ENCODE measurements at places on chromosomes 1 and 21.

DNA sequence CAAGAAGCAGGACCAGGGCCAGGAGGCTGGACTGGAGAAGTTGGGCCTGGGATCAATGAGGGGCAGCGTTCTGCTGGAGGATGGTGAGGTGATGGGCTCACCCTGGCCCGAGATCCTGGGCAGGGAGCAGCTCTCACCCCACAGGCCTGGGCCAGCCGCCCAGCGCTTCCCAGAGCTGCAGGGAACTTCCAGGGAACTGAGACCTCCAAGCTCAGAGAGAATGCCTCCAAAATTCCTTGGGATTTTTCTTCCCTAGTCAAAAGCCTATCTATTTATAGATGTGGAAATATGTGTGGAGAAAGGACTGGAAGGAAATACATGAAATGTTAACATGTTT, 121.2 kb downstream of the SPSB1 start:
- no peak for DNase-seq

GRCh38 chr1:14822493-14822892, 224.0 kb downstream of the KAZN start:
- DNase-seq, result no peak

DNA sequence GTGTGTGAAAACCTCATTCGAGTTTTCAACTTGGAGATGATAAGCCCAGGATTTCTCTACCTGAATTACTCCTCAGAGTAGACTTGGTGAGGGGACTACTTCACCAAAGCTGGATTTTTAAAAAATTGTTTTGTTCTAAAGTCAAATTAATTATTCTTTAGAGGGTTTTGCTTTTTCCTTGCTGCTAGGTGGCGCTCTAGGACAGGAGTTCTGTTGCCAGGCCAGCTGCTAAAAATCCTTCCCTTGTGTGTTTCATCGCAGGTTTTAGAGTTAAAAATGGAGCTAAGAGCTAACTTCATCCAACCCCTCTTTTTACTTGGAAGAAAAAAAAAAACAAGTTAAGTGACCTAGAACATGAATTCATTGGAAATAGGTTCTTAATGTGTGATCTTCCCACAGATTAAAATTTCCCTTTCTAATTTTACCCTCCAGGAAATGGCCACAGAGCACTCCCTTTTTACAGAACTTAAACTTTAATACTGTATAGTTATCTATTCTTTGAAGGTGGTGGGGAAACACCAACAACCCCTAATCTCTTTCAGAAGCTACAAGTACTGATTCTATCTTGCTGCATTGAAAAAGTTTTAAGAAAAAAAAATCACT, 36.7 kb upstream of the FAM163A start:
- peak; percentile 19 for DNase-seq

DNA sequence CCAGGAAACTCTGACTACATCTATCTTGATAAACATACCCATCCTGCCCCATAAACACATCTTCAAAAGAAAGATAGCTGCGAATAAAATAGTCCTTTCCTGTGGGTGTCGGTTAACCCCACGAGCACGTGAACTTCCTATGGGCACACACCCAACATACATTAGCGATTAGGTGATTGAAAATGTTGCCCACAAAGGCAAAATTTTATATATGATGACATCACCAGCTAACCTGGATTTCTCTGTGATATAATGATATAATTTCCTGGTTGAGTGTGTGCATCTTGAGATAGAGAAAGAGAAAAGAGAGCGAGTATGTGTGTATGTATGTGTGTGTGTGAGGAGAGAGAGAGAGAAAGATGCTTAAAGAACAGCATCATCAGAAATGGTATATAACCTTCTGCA, 296.1 kb downstream of the PTPRC start:
- peak; percentile 30 for DNase-seq

GRCh38 chr1:163471779-163472650, 150.3 kb downstream of the NUF2 start:
- no peak for DNase-seq

GRCh38 chr1:208767816-208768215, 523.6 kb upstream of the PLXNA2 start:
- DNase-seq, result no peak

GRCh38 chr1:29821605-29822004, 585.3 kb downstream of the PTPRU start:
- DNase-seq, result no peak

- DNase-seq, result no peak
Measured at GRCh38 chr1:18411820-18412641, 68.7 kb upstream of the KLHDC7A start.

- DNase-seq, result no peak
Measured at GRCh38 chr1:68231627-68232288, 565 bp downstream of the WLS start.

DNA sequence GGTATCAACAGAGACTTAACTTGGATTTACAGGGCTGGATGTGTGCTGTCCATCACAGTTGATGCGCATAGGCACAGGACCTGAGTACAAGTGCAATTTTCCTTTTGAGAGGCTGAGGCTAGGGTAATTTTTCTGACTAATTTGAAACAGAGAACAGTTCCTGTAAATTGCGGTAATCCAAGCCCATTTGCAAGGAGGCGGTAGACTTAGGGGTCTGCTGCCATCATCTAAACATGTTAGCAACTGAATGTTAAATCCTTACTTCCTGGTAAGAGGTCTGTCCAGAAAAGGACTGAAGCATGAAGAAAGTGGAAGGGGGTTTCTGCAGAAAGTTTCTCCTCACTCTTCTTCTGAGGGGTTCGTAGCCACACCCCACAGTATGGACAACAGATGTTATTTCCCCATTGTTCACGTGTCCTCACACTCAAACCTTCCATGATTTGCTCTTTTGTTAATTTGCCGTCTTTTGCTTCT, 23.7 kb upstream of the C1orf198 start:
- DNase-seq, result no peak

DNA sequence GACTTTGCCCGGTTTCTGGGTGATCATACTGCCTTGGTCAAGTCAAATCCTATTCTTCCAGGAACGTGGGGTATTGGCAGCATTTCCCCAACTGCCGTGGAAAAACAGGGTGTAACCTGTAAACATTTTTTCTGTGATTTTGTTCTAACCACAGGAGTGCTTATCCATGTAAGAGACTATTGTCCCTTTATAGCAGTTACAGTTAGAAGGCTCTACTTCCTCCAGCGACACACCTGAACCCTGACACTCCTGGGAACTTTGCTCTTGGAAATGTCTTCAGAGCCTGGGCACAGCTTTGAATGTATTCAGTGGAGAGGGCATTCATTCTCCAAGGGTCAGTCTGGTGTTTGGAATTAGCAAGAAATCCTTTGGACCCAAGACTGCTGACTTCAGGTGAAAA, 26.4 kb upstream of the ARHGEF10L start:
- DNase-seq, result no peak

- no peak for DNase-seq
Measured at GRCh38 chr1:217881131-217881543, 250.0 kb downstream of the SPATA17 start.

DNA sequence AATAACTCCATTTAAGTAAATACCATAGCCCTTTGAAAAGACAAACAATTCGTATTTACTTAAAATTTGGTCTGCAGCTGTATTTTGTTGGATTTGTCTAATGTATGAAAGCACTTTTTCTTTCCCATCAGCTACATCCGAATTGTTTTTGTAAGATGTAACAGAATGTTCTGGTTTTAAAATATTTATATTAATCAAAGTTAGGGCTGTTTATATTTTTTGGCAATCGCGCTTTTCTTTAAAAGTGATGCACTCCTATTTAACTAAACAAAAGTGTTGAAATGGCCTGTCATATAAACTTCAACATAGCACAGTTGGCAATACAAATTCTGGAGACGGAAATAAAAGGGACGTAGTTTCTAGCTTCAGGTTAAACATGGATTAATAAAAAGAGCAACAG, 216.3 kb upstream of the ADGRL2 start:
- no peak for DNase-seq

GRCh38 chr1:117821774-117822482, 107.5 kb downstream of the GDAP2 start:
- no peak for DNase-seq
